ENCODE measurements at places on chromosomes 4 and X.

GRCh38 chr4:48008021-48008596, 8.4 kb downstream of the CNGA1 start:
- no peak for DNase-seq

GRCh38 chr4:18931643-18932377, 910.3 kb upstream of the LCORL start:
- DNase-seq, result no peak

DNA sequence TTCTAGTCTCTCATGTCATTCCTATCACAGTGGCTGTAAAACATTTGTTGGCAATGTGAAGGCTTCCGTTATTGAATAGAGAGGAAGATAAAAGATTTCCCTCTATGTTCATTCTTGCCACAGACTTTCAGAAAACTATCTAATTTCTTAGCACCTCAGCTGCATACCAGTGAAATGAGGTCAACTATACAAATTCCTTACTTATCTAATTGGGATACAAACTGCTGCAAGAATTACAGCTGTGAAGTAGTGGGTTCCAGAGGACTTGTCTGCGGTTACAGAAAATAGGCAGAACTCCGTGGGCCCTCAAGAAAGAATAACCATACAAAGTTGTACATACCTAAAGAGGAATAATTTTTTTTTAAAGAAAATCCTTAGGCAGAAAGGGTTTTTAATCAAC, 175.8 kb downstream of the PPP1R2C start:
- no peak for DNase-seq

DNA sequence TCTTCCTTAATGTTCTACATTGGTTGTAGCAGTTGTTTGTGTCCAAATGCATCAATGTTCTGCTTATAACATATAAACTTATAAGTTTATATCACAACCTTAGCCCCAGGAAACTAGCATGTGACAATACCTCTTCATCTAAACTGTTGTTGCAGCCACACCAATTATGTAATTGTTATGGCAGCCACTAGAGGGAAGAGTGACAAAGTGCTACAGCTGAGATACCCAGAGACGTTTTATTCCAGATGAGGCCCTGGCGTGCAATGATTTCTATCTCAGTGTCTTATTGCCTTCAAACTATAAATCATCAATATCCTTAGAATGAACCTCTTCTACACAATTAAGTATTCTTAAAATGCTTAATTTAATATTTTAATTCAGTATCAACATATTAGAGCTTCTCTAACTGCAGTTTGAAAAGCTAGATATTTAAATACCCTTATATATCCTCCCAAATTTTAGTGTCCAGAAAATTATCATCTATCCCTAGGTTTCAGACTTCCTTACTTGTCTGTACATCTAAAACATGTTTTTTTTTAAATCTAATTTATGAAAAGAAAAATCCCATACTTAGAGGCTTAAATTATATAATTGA, 171.6 kb downstream of the PCDH10 start:
- DNase-seq, result no peak

DNA sequence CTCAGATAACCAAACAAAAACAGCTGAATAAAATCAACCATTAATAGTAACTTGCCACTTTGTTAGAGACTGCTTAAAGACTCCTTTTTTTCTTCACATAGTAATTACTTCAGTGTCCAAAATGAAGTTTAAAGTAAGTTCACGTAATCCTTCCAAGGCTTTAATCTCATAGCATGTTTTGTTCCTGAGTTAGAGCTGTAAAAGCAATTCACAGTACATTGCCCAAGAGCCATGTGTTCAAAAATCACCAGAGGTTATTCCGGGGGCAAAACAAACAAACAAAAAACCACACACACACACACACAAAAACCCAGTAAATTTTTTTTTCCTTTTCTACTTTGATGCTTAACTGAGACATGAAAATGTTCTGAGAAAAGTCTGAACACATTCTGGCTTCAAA, 6.1 kb downstream of the GPR82 start:
- no peak for DNase-seq

DNA sequence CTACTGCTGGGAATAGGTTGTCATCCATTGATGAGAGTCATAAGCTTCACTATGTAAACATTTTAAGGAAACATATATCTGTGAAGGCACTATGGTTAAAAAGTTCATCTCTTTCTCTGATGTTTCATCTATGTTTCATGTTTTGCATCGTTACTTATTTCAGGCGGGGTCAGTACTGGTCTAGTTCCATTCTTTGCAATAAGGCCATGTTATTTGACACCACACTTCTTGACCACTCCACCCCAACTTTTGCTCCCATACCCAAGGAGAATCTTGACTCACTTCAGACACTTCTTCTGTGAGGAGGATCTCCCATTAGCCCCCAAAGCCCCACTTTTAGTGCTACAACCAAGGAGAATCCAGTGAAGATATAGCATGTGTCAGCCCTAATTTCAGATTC, 119.4 kb downstream of the GRIA3 start:
- DNase-seq, result no peak

DNA sequence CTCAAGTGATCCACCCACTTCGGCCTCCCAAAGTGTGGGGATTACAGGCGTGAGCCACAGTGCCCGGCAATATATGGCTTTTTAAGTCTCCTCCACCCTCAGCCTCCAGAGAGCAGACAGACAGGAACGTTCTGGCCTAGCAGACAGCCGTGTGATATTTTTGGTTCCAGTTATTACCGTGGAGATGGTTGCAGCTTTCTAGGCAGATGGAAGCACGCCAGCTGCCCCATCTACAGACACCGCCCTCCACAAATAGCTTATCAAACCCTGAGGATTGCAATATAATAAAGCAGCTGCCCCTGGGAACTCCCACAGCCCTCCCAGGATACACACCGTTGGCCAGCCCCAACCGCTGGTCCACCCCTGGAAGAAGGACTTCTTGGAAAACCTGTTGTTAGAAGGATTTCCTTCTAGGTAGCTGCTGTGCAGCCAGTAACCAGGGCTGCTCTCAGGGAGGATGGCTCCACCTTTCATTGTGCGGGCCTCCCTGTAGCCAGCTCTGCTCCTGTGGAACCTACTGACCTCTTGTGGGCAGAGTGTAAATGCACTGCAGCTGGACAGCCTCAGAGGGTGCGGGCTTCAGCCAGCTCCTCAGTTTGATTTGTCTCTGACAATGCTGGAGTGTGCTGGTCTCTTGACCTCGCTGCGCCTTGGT, 44.0 kb downstream of the SLC25A5 start:
- DNase-seq, result no peak

- DNase-seq, result no peak
These were observed 1.0 kb downstream of the PRDX4 start for GRCh38 chrX:23668335-23668734.

DNA sequence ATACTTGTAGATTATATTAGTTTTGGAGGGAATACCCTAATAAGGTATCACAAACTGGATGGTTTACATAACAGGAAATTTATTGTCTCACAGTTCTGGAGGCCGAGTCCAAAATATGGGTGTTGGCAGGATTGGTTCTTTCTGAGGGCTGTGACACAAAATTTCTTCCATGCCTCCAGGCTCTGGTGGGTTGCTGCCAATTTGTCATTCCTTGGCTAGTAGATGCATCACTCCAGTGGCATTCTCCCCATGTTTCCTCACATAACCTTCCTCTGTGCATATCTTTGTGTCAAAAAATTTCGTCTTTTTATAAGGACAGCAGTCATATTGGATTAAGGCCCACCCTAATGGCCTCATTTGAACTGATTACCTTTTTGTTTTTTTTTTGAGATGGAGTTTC, 49.3 kb downstream of the APELA start:
- DNase-seq, result no peak

- DNase-seq, result no peak
These were observed 6.4 kb upstream of the COMMD8 start for GRCh38 chr4:47469951-47470350.

GRCh38 chr4:65880594-65880993, 210.3 kb upstream of the EPHA5 start:
- DNase-seq, result no peak

DNA sequence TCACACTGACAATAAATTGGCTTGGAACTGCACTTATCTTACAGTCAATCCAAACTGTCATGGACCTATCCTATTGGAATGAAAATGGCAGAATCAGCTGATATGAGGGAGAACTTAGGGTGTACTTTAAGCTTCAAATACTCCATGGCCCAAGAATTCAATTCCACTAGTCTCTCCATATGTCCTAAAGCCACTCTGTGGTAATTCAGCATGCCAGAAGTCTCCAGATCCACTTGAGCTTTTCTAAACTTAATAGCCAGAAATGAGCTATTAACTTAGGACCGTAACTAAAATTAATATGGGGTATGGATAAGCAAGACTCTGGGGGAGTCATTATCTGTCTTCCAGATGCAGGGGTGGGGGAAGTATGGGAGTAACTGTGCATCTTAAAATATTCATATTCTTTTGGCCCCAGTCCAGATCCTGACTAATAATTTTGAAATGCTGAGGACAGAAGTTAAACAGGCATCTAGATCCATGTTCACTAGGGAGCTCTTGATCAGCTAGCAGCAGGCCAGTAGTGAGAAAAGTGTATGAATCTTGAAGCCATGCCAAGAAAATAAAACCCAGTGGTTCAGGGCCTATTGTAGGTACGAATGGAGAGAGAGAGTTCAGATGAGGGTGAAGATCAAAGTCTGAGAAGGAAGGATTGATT, 167.6 kb downstream of the DKK2 start:
- no peak for DNase-seq

GRCh38 chr4:55635282-55635681, 816 bp downstream of the NMU start:
- DNase-seq, result no peak

- DNase-seq, result no peak
These were observed 7.7 kb upstream of the STX18 start for GRCh38 chr4:4549534-4549933.

DNA sequence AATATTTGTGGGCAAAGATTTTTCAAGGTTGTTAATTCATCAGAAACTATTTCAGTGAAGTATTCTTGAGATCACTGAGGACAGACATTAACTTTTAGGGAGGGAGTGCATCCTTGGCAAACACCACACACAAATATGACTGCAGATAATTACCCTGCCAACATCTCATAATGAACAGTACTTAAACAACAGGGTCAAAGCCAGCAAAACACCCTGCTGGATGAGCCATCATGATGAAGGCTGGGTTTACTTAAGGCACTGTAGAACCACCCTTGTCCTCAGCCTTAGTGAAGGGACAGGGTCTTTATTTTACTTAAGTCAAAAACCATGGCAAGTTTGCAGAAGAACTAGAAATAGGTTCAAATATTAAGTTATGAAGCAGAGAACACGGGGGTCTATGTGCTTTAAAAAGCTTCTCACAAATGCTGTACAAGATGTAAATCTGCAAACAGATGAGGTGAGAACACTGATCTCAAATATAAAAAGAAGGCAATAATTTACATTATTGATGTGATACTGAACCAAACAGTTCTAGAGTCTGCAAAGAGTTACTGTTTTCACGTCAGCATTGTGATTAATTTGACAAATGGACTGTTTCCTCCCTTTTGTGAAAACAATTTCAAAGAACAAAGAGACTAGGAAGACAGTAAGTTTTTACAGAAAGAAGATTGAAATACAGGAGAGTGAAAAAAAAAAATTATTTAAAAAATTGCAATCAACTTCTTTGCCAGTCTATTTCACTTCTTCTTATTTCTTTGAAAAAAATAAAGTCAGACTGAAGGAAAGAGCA, 28.2 kb downstream of the TAPT1 start:
- DNase-seq, result no peak

DNA sequence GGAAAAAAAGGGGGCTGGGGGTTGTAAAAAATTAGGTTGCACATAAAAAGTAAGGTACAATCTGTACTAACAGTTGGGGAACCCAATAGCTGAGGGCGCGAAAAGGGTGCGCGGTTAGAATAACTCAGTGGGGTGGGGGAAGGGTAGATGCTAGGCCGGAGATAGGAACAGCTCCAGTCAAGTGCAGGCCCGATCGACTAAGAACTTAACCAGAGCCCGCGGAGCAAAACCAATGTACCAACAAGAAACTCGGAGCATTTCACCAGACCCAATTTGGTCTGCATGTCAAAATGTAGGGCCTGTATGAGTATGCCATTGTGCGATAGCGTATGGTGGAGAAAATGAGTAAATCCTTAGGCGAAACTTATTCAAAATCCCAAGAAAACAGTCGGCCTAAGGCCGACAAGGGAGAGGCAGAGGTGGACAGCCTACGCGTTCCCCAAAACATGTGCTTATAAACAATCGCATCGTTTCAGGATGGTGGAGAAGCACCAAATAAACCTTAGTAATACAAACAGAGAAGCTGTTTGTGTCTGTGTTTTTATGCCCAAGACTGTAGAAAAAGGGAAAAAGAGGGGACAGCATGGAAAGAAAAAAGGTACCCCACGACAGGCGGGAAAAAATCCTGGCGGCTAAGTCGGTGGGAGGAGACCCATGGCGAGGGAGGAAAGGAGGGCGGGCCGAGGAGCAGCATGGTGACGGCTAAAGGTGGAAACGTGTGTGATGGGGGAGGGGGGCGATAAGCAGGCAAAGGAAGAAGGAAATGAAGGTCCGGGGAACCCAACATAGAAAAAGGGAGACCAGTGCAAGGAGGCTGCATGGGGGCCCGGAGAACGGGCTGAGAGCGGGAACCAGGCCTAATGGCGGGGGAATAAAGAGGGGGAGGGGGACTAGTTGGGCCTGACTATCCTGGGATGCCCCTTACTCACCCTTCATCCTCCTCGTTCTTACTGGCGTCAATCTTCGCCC, 990 bp downstream of the HNRNPD start:
- peak; percentile 3 for DNase-seq

GRCh38 chrX:1322393-1322792, 14.2 kb upstream of the IL3RA start:
- no peak for DNase-seq

GRCh38 chr4:156999175-156999517, 27.5 kb upstream of the PDGFC start:
- no peak for DNase-seq

DNA sequence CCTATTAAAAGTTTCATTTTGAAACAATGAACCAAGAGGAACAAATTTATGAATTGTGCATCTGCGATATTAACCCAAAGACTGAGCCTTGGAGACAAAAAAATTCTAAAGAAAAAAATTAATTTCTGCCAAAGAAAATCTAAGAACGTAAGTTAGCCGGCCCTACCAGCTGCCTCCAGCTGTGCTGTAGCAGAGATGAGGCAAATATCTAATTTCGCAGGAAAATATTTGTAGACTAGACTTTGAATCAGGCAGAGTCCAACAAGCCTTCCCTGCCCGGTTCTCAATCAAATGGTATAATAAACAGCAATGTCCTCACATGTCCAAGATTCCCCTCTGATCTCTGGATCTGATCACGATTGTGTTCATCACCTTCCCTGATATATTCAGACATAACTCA, 21.2 kb upstream of the SMIM20 start:
- no peak for DNase-seq

- DNase-seq, result no peak
These were observed 31.2 kb upstream of the LRPAP1 start for GRCh38 chr4:3563403-3563802.

GRCh38 chrX:38870361-38870895, 69.2 kb downstream of the MID1IP1 start:
- no peak for DNase-seq

GRCh38 chr4:11421116-11421515, 7.6 kb downstream of the HS3ST1 start:
- no peak for DNase-seq

- no peak for DNase-seq
These were observed 960 bp upstream of the IL1RAPL1 start for GRCh38 chrX:28586286-28586685.

GRCh38 chr4:119142833-119143232, 7.2 kb downstream of the MYOZ2 start:
- DNase-seq, result no peak

Data from esophagus squamous epithelium (tissue), 5 donors.